ENCODE measurements at places on chromosomes 13 and 19.
A peak's percentile ranks its signal among the peaks of the same experiment; 100 is the strongest.

GRCh38 chr19:23093832-23094231 is 23.0 kb upstream of the ZNF730 start:
- DNase-seq: no peak

DNA sequence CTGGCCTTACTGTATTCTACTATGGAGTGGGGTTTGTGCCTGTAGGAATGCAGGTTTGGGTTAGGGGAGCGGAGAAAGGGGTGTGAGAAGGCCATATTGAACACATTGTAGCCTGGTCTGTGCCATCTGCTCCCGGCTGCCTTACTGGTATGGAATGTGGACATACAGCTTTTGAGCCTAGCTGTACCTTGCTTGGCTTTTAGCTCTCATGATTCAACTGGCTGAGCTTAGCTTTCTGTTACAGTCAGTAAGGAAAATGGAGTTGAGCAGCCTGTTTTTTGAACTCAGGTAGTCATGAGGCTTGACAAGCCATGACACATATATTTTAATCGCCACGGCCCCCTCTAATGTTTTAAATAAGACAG is 41.6 kb downstream of the ARHGAP35 start:
- DNase-seq: no peak

DNA sequence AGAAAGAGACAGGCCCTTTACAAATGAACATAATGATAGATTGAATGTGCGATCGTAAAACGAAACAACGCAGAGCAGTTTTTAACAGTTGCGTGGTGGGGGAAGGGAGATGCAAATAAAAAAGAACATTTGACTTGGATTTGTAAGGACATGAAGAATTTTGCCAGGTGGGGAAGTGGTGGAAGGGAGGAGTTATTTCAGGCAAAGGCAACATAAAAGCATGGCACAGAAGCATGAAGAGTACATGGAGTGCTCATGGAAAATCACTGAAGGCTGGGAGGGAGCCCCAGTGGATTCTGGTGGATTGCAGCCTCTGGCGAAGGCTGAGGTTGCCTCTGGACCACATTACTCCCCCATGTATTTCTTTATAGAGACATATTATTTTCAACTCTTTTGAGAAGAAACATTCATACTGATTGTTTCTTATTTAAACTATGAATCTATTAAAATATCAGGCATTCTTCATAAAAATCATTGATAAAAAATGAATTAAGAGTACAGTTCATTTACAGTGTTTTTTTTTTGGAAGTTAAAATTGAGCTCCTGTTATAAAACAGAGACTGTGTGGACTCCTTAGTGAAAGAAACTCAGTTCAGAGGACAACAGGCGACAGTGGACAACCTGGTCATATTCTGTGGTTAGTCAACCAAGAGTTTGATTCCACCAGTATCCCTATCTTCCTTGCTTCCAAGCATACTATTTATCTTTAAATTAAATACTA is 57.5 kb downstream of the STARD13 start:
- no peak for DNase-seq

- peak; percentile 48 for DNase-seq
Measured at GRCh38 chr19:4059891-4060620, 6.6 kb downstream of the ZBTB7A start.

GRCh38 chr13:109787135-109787954 is 962 bp upstream of the IRS2 start:
- no peak for DNase-seq

DNA sequence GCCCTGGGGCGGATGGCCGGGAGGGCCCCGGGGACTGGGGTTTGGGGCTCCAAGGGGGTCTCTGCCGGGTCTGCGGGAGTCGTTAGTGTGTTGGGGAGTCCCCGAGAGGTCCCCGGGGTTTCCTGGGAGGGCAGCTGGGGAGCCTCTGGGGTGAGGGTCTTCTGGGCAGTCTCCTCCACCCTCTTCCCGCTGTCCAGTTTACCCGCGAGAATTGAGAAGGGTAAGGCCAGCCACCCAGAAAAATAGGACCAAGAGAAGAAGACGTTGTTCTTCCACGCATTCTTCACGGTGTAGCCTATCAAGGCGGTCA is 1.0 kb upstream of the ETFB start:
- no peak for DNase-seq

- no peak for DNase-seq
Measured at GRCh38 chr19:30516531-30516930, 144.3 kb downstream of the ZNF536 start.

GRCh38 chr13:40469581-40470310 is 196.7 kb downstream of the FOXO1 start:
- DNase-seq: no peak

DNA sequence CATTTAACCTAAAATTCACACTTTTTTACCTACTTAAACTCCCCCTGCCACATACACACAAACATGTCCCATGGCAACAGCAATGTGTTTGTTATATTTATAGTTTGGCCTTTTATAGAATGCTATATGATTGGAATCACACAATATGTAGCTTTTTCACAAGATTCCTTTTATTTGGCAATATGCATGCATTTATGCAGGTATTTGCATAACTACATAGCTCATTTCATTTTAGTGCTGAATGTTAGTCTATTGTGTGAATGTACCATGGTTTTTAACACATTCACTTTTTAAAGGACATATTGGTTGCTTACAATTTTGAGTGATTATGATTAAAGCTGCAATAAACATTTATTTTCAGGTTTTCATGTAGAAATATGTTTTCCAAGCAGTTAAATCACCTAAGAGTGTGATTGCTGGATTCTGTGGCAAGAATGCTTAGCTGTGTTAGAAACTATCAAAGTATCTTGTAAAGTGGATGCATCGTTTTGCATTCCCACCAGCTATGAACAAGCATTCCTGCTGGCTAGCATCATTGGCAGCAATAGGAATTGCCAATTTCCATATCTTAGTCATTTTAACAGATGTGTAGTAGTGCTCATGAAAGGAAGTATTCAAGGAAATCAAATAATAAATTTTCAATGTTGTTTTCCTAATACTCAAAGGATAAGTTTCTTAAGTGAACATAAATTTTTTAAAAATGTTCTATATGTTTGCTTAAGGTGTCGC is 557.0 kb downstream of the SLITRK1 start:
- no peak for DNase-seq

GRCh38 chr19:46621191-46622117 is 3.4 kb downstream of the PTGIR start:
- DNase-seq: no peak

DNA sequence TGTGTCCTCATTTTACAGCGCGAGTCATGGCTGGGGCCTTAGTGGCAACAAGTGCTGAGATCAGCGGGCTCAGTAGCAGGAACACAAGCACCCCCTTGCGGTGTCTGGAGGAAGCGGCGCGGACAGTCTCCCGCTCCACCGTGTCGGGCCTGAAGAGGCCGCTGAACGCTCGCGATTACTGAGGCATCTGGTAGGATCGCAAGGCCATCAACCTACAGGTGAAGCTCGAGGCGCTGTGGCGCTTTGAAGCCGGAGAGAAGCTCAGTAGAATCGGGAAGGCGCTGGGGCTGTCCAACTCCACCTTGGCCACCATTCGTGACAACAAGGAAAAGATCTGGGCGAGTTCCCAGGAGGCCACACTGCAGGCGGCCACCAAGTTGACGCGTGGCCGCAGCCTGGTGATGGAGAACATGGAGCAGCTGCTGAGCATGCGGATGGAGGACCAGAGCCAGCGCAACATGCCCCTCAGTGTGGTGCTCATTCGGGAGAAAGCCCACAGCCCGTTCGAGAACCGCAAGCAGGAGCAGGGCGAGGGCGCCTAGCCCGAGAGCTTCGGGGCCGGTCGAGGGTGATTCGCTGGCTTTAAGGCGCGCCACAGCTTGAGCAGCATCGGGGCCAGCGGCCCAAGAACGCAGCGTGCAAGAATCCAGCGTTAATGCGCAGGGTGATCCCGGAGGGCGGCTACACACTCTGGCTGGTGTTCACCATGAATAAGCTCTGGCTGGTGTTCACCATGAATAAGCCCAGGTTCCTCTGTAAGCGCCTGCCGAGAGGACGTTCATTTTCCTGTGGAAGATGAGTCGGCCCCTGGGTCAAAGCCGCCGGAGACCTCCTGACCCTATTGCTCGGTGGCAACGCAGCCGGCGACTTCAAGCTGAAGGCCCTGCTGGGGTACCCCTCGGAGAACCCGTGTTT is 8.3 kb upstream of the MZF1 start:
- peak; percentile 80 for DNase-seq

All from stimulated activated CD4-positive, alpha-beta T cell treated with anti-CD3 and anti-CD28 coated beads, TNF-alpha, amount 100 ng/mL, for 24 hours (primary cell).